Astrocyte of the spinal cord (primary cell): ENCODE measurements at places on chromosomes 16 and 17.

GRCh38 chr17:7929158-7930023 lies at the start of gene KCNAB3:
Gene KCNAB3, minus strand, starts transcription at chr17:7929856. Its CDS starts 421 bp downstream, at chr17:7929435.
- peak; percentile 74 for DNase-seq

GRCh38 chr17:51537996-51538550 lies 277.7 kb downstream of the UTP18 start:
- DNase-seq: no peak

GRCh38 chr17:34378664-34379101 lies 15.7 kb upstream of the CCL1 start:
- no peak for DNase-seq

- DNase-seq: no peak
Measured at GRCh38 chr17:51091635-51092034, 29.0 kb downstream of the SPAG9 start.

- no peak for DNase-seq
Measured at GRCh38 chr17:18999394-18999793, 5.2 kb downstream of the FAM83G start.

DNA sequence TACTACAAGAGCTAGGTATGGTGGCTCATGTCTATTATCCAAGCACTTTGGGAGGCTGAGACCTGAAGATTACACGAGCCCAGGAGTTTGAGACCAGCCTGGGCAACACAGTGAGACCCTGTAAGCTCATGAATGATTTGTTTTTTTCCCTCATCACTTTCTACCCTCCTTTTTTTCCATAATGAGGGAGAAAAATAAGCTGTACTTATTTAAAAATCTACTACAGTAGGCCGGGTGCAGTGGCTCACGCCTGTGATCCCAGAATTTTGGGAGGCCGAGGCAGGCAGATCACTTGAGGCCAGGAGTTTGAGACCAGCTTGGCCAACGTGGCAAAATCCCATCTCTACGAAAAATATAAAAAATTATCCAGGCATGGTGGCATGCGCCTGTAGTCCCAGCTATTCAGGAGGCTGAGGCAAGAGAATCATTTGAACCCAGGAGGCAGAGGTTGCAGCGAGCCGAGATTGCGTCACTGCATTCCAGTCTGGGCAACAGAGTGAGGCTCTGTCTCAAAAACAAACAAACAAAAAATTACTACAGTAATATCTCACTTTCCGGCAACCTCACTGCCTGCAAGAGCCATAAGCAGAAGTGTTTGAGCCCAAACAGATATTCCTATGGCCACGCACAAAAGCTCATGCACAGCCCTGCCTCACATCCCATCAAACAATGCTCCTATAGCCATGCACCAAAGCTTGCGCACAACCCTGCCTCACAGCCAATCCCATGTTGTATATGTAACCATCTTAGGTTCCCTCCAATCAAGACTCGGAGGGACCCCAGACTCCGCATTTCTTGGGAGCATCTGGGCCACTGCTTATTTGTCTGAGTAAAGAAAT lies 37.4 kb downstream of the TK2 start:
- peak; percentile 28 for DNase-seq

GRCh38 chr16:86768999-86769398 lies 190.7 kb downstream of the FOXL1 start:
- peak; percentile 57 for DNase-seq

GRCh38 chr16:68105611-68106010 lies 20.4 kb downstream of the NFATC3 start:
- no peak for DNase-seq

GRCh38 chr17:66715745-66716156 lies 119.2 kb upstream of the CACNG5 start:
- DNase-seq: peak; percentile 74

DNA sequence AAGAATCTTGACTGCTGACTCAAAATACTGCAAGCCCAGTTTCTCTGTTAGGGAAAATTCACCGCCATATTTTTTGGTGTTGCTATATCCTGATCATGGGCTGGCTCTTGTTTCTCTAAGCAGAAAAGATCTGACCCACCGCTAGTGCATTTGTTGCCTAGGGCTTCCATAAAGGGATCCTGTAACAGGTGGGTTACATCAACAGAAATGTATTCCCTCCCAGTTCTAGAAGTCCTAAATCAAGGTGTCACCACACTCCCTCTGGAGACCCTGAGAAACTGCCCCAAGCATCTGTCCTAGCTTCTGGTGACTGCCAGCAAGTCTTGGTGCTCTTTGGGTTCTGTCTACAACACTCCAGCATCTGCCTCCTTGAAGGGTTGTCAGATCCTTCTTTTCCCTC lies 99.7 kb downstream of the MAF start:
- DNase-seq: no peak

GRCh38 chr17:64635647-64636305 lies 26.3 kb downstream of the SMURF2 start:
- DNase-seq: peak; percentile 88

- DNase-seq: no peak
Measured at GRCh38 chr16:11625769-11626168, 39.0 kb upstream of the LITAF start.

DNA sequence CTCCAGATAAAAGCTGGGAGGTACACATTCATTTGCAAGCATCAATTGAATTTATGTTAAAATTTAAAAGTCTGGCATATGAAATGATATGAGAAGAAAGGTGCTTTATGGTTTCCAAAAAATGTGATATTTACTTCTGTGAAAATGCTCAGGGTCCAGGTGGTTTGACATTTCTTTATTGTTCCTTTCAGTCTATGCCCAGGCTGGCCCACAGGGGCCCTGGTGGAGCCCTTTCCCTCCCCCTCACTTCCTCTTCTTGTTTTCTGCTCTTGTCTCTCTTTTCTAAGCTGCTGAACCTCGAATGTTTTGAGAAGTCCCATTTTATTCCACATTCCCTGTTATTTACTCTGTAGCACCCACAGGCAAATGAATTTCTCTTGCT lies 127.8 kb downstream of the HS3ST3B1 start:
- DNase-seq: no peak

GRCh38 chr16:73998707-73999106 lies 297.9 kb upstream of the PSMD7 start:
- DNase-seq: no peak

DNA sequence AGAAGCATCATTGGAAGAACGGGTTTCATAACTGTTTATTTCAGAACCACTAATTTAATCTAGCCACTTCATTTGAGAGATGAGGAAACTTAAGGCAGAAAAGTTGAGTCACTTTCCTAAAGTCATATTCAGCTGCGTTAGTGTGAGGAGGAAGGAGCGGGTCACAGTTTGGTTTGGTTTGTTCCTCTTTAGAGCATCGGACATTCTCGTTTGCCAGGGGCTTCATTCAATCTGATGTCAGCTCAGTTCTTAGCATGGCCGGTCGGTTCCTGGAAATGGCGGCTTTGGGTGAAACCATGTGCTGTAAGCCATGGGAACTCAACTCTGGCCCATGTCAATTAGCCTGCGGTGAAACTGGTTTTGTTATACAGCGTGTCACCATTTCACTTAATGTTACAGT lies 186.5 kb downstream of the LGALS9B start:
- no peak for DNase-seq

GRCh38 chr17:79793924-79794304 lies 3.0 kb downstream of the CBX8 start:
- peak; percentile 51 for DNase-seq

GRCh38 chr16:50359626-50360025 lies 9.2 kb downstream of the BRD7 start:
- DNase-seq: no peak

DNA sequence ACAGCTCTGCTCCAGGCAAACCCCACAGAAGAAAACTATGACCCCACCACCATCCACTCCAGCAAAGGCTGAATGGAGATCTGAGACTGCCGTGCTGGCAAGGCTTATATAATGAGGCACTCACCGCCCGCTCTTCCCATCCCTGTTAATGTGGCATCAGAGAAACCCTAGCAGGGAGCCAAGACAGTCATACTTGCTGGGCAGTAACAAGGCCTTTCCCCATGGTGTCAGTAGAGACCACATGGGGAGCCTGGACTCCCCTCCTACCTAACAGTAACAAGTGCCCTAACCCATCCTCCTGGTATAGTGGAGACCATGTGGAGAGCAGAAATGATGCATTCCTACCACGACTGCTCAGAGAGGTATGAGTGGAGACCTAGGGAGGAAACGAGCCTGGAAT lies 235.2 kb downstream of the C16orf78 start:
- peak; percentile 81 for DNase-seq
